Naive thymus-derived CD8-positive, alpha-beta T cell (primary cell): ENCODE measurements at places on chromosomes 7 and 10. TPM values are rescaled to one million over a fixed set of nuclear protein-coding genes. Genes with fewer than 3 reads are reported as not detected.

GRCh38 chr7:113796557-113796956 lies 122.3 kb downstream of the PPP1R3A start:
- H3K36me3 ChIP-seq: no peaks in the 10 kb centered on the region
- DNase-seq: no peak
- no peak overlapping the region for H3K27ac ChIP-seq
- H3K4me1 ChIP-seq: no peaks in the 10 kb centered on the region

DNA sequence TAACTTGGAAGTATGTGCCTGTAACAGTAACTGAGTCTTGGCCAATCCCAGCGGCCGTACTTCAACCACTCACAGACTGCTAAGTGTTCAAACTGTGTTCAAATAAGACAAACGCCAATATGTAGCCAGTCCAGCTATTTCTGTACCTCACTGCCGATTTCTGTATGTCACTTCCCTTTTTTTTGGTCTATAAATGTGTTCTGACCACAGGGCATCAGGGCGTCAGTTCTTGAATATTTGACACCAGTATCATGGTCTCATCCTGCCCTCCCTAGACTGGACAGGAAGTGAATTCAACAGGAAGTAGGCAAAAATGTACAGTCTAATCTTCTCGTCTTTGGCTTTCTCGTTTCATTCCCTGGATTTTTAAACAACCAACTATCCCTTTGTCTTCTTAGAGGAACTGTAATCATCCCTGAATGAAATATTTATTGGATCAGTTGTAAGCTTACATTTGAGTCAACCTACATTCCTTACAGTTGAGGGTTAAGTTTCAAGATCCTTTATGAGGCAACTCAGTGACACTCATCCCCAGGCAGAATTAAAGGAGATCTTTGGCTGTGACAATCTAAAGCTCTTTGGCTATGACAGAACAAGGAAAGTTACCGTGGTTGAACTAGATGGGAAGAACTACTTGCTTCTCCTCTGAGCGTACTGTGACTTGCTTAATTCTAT lies 232.7 kb downstream of the NSUN6 start:
- H3K4me3 ChIP-seq: no peak overlapping the region
- H3K36me3 ChIP-seq: no peaks in the 10 kb centered on the region
- H3K4me1 ChIP-seq: no peaks in the 10 kb centered on the region
- peaks cover 20% of the 10 kb centered on the region for H3K27me3 ChIP-seq

DNA sequence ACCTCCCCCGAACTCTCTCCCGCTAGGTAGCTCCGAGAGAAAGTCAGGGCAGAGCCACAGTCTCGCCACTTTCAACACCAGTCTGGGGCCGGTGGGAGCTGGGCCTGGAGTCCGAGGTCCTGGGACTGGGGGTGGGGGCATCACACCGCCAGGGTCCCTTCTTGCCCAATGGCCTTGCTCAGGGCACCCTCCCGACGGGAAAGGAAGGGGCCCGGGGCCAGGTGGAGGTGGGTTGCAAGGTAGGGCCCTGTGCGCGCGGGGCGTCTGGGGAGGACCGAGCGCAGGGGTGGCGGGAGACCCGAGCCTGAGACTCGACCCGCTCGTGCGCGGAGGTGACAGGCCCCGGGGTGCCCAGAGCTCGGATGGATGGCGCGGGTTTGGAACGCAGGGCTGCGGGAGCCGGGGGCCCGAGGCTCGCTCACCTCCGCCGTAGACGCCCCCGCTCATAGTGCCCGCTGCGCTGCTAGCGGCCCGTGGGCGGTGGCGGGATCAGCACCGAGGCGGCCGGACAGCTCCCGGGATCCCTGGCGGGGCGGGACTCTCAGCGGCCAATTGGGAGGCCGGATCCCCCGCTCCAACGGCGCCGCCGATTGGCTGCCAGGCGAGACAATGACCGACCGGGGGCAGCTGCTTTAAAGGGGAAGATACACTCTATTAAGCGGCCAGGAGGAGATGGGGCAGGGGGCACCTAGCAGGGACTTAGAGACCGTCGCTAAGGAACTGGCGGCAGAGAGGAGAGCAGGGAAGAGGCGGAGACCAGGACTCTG lies at the start of gene ACTL6B:
TSS of gene ACTL6B (minus strand) at position 541 of the 767 bp plus-strand sequence. CDS start at position 447, 94 bp downstream.
- no peaks in the 10 kb centered on the region for H3K36me3 ChIP-seq
- no peaks in the 10 kb centered on the region for H3K4me1 ChIP-seq
- peak; percentile 57 for DNase-seq
- peaks cover 49% of the 10 kb centered on the region for H3K27me3 ChIP-seq
- no peak within 1 kb of the TSS for H3K4me3 ChIP-seq
- H3K27ac ChIP-seq: no peak within 1 kb of the TSS

- no peak overlapping the region for H3K27ac ChIP-seq
- H3K4me1 ChIP-seq: peaks cover 4% of the 10 kb centered on the region
- H3K4me3 ChIP-seq: no peak overlapping the region
- no peaks in the 10 kb centered on the region for H3K36me3 ChIP-seq
- no peaks in the 10 kb centered on the region for H3K27me3 ChIP-seq
Observed at GRCh38 chr10:49166484-49167400, 21.4 kb downstream of the TMEM273 start.

- no peak overlapping the region for H3K27ac ChIP-seq
- H3K4me1 ChIP-seq: no peaks in the 10 kb centered on the region
- no peak for DNase-seq
- H3K27me3 ChIP-seq: peaks cover 66% of the 10 kb centered on the region
Observed at GRCh38 chr10:123569436-123570035, 96.6 kb upstream of the GPR26 start.

- no peak overlapping the region for H3K27ac ChIP-seq
- H3K4me3 ChIP-seq: no peak overlapping the region
- DNase-seq: no peak
- no peaks in the 10 kb centered on the region for H3K36me3 ChIP-seq
- no peaks in the 10 kb centered on the region for H3K4me1 ChIP-seq
Observed at GRCh38 chr10:86304436-86304835, 62.2 kb downstream of the GRID1 start.

DNA sequence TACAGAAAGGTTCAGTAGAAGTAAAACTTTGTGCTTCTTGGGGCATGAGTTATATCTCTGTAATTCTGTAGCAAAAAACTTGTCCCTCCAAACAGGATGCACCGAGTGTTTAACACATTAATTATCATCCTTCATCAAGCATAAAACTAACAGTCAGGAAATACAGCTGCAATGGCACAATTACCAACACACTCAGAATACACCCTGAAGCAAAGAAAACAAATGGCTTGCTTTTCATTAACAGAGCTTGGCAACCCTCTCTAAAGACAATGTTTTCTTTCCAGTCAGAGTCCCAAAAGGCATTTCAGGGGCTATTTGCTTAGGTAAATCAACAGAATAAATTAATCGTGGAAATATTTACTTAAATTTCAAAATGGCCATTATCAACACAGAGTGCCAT lies 107.7 kb downstream of the ICA1 start:
- no peaks in the 10 kb centered on the region for H3K27me3 ChIP-seq
- no peak for DNase-seq
- H3K27ac ChIP-seq: no peak overlapping the region
- H3K4me1 ChIP-seq: peaks cover 13% of the 10 kb centered on the region
- no peaks in the 10 kb centered on the region for H3K36me3 ChIP-seq
- H3K4me3 ChIP-seq: no peak overlapping the region

DNA sequence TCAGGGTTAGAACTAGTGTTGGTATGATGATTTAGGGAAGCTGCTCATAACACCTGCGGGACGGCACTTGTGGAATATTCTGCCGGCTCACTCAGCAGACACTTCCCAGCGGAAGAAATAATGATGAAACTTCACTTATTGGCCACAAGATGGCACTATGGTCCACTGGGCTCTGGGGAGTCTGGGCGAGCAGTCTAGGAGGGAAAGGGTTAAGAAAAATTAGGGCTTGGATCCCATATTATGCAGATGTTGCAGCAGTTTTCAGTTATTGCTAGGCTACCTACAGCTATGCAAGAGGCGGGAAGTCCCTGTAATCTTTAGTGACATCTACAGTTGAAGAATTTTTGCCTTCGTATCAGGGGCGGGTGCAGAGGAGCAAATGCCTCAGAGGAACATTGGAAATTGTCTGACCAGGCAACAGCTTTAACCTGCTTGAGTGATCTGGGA lies 238.7 kb upstream of the PRSS58 start:
- H3K27ac ChIP-seq: peak overlapping the region; percentile 69
- peak overlapping the region; percentile 74 for H3K4me3 ChIP-seq
- no peaks in the 10 kb centered on the region for H3K27me3 ChIP-seq

DNA sequence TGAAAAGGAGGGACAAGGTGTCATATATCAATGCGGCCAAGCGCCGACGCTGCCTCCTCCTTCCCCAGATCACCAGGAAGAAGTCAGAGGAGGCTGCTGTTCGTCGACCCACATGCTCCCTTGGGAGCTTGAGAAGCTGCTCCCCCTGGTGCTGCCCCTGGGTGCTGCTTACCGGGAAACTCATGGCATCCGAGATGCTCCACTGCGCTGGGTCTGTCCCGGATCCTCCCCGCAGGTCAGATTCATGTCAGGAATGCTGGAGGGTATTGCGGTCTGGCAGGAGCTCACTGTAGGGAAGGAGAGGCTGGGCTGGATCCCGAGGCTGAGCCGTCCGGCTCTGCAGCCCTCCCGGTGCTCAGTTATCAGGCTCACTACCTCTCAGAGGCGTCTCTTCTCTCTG lies 123.7 kb upstream of the FAM20C start:
- H3K36me3 ChIP-seq: no peaks in the 10 kb centered on the region
- no peaks in the 10 kb centered on the region for H3K4me1 ChIP-seq
- no peak overlapping the region for H3K4me3 ChIP-seq
- DNase-seq: no peak

- peak overlapping the region; percentile 98 for H3K4me3 ChIP-seq
- peak overlapping the region; percentile 91 for H3K27ac ChIP-seq
- no peaks in the 10 kb centered on the region for H3K27me3 ChIP-seq
- H3K36me3 ChIP-seq: peaks cover 38% of the 10 kb centered on the region
- DNase-seq: no peak
Observed at GRCh38 chr10:97332591-97333350, 1.8 kb downstream of the FRAT2 start.

GRCh38 chr7:150439967-150440366 lies 10.5 kb upstream of the GIMAP8 start:
- H3K27me3 ChIP-seq: no peaks in the 10 kb centered on the region
- no peaks in the 10 kb centered on the region for H3K36me3 ChIP-seq
- H3K27ac ChIP-seq: no peak overlapping the region
- DNase-seq: no peak

GRCh38 chr7:36763132-36763816 lies 39.0 kb upstream of the AOAH start:
- DNase-seq: no peak
- no peak overlapping the region for H3K4me3 ChIP-seq
- no peaks in the 10 kb centered on the region for H3K27me3 ChIP-seq
- no peaks in the 10 kb centered on the region for H3K36me3 ChIP-seq

GRCh38 chr7:111103678-111104274 lies 12.8 kb downstream of the LRRN3 start:
- no peaks in the 10 kb centered on the region for H3K27me3 ChIP-seq
- peaks cover 64% of the 10 kb centered on the region for H3K4me1 ChIP-seq
- peak overlapping the region; percentile 58 for H3K4me3 ChIP-seq
- peak overlapping the region; percentile 80 for H3K27ac ChIP-seq
- peaks cover 21% of the 10 kb centered on the region for H3K36me3 ChIP-seq
- no peak for DNase-seq

DNA sequence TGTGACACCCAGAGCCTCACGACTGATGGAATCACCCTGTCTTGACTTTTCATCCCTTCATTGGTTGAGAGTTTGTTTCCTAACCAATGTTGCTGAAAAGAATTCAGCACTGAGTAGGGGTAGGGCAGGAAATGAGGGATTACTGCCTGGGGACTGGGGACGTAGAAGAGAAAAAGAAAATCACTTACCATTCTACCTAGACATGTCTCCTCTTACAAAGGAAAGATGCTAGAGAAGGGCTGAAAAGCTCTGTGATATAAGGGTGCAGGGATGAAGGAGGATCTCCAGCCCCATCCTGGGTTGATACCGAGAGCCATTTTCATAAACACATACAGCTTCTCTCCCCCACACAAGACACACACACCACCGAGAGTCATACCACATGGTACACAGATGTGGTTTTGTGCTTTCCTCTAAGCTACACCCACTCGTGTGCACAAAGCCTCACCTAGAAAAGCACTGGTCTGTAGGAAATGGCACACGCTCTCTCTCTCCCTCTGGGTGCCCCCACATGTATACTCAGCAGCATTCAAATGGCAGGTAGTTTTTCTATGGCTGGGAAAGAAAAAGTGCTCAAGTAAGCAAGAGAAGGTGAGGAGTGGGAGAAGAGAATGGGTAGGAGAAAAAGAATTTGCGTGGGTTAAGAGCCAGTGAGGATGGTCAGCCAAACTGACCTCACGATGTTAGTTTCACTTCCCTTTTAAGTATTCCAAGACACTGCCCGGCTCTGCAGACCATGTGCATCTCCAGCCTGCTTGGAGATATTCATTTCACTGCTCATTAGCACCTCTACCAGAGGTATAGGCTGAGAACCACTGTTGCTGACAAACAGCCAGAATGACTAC lies 85.8 kb downstream of the CALD1 start:
- peaks cover 18% of the 10 kb centered on the region for H3K36me3 ChIP-seq
- H3K4me3 ChIP-seq: peak overlapping the region; percentile 84
- DNase-seq: peak; percentile 78
- H3K27me3 ChIP-seq: no peaks in the 10 kb centered on the region
- H3K4me1 ChIP-seq: peaks cover 11% of the 10 kb centered on the region

- H3K4me3 ChIP-seq: peak overlapping the region; percentile 80
- peak; percentile 60 for DNase-seq
- H3K36me3 ChIP-seq: no peaks in the 10 kb centered on the region
- H3K27ac ChIP-seq: peak overlapping the region; percentile 84
- peaks cover 25% of the 10 kb centered on the region for H3K4me1 ChIP-seq
- no peaks in the 10 kb centered on the region for H3K27me3 ChIP-seq
Observed at GRCh38 chr10:86400705-86401587, 34.4 kb upstream of the GRID1 start.

DNA sequence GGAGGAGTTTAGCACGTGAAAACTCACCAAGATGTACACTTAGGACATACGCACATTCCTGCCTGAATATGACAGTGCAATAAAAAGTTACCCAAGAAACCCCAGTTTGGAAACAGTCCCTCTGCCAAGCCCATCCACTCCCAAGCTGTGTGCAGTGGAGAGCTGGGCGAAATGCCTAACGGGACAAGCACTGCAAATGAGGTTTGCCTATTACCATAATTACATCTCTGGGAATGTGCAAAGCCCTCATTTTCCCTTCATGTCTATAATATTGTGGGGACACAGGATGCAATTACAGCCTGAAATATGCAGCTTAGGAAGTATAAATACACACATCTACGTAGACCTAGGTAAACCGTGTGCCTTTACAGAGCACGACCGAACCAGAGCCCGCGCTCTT lies 117.5 kb downstream of the PLXNA4 start:
- peaks cover 72% of the 10 kb centered on the region for H3K4me1 ChIP-seq
- DNase-seq: no peak
- no peaks in the 10 kb centered on the region for H3K27me3 ChIP-seq

The MYOZ1 gene
- not detected for polyA plus RNA-seq

The HGF gene
- polyA plus RNA-seq: not detected

The CRHR2 gene
- not detected for polyA plus RNA-seq

The PLXDC2 gene
- not detected for polyA plus RNA-seq

The LAMB4 gene
- polyA plus RNA-seq: not detected

The GRID2IP gene
- 0.09 TPM for polyA plus RNA-seq

The CYP17A1 gene
- polyA plus RNA-seq: not detected

The EN2 gene
- polyA plus RNA-seq: not detected

The VSIR gene
- 262 TPM for polyA plus RNA-seq

The MYO1G gene
- 73.8 TPM for polyA plus RNA-seq
